ENCODE measurements at places on chromosomes 1 and 21. TPM values are rescaled to one million over a fixed set of nuclear protein-coding genes. Genes with fewer than 3 reads are reported as not detected.

DNA sequence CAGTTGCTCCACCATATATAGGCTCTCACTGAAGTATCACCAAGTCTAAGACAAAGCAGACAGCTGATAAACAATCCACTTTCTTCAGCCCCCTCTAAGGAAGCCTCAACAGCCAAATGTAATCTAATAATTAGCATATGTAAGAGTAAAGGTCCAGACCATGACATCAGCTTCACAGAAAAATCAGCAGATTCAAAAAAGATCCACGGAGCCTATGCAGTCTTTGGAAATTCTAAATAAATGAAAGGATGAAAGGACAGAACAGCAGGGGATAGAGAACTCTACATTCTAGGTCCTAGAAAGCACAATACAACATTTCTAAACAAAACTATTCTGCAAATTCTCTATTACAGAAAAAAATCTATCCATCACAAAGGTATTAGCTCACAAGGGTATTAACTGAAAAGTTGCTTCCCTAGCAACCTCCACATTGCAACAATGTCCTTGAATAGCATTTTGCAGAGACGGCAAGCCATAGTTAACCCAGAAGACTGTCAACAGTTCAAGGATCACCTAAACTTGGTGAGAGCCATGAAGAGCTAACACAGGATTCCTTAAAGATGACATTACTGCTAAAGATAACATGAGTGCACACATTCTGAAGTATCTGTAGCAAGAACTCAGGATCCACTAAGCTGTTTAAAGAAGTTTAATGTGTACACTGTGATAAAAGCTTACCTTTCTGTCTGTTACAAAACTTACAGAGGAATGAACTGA lies 74.3 kb downstream of the SIPA1L2 start:
- DNase-seq: no peak

GRCh38 chr1:81446000-81446669 lies 354.6 kb upstream of the ADGRL2 start:
- DNase-seq: no peak

OR2T29 gene
- not detected for total RNA-seq

C1orf116 gene
- total RNA-seq: not detected

GRCh38 chr1:202979459-202979858 lies 12.4 kb upstream of the CYB5R1 start:
- DNase-seq: no peak

MAEL gene
- total RNA-seq: 0.19 TPM

- no peak for DNase-seq
Observed at GRCh38 chr1:77994117-77994705, 10.5 kb upstream of the DNAJB4 start.

DNA sequence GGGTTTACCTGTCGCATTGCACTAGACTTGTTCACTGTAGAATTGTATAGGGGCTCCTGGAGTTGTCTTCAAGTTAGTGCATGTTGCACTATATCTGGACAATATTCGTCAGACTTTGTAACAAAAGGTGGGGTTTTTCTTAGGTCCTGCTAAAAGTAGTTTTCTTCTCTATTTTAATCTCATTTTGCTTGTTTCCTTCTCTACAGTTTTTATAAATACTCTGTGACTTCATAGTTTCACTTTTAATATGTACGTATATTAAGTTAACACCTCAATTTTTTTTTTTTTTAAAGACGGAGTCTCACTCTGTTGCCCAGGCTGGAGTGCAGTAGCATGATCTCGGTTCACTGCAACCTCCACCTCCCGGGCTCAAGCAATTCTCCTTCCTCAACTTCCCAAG lies 26.5 kb upstream of the MRPS6 start:
- DNase-seq: no peak

- no peak for DNase-seq
Observed at GRCh38 chr1:70826428-70826827, 221.2 kb downstream of the PTGER3 start.

Measured in activated CD4-positive, alpha-beta T cell treated with anti-CD3 and anti-CD28 coated beads, Interleukin-2, amount 10 ng/mL, durations not matched to agents 7 days and 5 days (primary cell).